Small intestine (tissue), 16 donors: ENCODE measurements at places on chromosomes 7 and 10.

- DNase-seq: no peak
Observed at GRCh38 chr7:129169686-129170440, 18.6 kb upstream of the SMO start.

GRCh38 chr10:16436367-16436757, 448 bp upstream of the PTER start:
- DNase-seq: no peak

- DNase-seq: no peak
Observed at GRCh38 chr7:21106296-21106732, 319.6 kb upstream of the SP8 start.

DNA sequence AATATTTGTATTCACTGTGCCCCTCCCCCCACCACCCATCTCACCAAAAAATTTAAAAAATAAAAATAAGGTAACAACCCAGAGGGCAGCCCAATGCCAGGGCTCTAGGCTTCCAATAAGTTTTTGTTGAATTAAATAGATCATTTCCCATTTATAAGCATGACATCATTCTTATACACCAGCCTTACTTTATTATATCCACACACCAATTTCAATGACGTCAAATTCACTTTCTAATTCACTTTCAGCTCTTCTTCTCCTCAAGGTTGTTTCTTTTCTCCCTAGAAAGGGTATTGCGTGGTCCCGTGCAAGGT, 1.2 kb upstream of the DKK1 start:
- DNase-seq: no peak

DNA sequence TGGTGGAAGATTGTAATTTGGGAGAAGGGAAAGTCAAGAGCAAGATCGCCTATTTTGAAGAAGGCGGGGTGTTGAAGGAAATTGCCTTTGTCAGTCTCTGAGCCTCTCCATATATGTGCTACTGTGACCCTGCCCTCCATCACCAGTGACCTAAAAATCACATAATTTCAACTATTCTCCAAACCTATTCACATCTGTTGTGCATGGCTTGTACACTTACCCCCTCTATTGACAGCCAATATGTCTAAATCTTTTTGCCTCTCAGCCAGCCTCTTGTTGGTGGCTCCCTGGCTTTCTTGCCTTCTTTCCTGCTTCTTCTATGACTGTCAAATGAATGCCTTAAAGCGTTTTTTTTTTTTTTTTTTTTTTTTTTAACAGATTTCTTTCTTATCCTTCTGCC, 295.6 kb downstream of the AUTS2 start:
- no peak for DNase-seq

DNA sequence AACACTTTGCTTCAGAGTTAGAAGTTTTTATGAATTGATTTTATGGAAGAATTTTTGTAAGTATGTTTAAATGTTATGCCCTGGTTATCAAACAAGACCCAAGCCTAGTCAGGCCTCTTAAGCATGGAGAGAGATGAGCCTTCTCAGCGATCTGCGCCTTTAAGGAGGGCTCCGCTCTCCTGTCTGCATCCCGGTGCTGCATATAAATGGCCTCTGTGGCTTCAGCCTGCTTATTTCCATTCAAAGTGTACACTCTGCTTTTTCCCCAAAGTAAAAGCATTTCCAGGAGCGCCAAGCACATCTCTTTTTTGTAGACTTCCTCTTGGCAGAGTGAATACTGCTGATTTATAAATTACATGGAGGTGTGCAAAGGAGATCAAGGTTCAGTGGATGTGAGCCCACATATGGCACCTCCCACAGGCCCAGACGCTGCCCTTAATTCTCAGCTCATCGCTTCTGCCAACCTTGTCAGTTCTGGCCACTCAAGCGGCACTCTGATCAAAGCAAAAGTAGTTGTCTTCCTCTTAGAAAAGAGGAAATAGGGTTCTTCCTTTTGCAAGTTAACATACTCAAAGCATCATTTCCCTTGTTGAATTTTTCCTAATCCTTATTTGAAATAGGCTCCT, 70.0 kb upstream of the SFMBT2 start:
- no peak for DNase-seq

DNA sequence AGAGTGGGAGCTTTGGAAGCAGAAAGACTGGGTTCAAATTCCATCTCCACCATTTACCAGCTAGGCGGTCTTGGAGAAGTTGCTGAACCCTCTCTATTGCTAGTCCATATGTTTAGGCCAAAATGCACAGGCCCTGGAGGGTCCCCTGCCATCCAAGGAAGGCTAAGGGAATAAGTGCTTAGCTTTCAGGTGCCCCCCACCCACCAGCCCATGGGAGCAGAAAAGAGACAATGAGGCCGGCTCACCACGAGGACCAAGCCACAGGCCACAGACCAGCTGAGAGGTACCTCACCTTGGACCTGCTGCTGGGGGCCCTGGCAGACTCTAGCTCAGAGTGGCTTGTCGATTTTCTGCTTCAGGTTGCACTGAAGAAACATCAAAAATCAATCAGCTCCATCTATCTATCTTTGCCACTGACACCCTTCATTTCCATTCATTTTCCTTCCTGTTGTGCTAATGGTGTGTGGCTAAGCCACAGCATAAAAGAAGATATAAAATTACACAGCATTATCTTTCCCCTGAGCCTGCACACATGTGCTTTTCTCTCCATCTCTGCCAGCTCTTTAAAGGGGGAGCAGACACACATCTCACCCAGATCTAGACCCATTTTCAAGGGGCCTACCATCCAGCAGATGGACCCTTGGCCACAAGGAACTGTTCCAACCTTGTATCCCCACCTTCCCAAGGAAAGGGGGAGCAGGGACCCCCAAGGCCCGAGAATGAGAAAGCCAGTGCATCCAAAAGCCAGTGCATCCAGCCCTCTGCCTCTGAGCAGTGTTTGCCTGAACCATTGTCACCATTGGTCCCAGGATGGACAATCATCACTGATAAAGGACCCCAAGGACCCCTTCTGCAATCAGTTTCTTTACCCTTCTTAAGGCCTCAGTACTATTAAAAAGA, 65.4 kb downstream of the GRID1 start:
- DNase-seq: no peak

DNA sequence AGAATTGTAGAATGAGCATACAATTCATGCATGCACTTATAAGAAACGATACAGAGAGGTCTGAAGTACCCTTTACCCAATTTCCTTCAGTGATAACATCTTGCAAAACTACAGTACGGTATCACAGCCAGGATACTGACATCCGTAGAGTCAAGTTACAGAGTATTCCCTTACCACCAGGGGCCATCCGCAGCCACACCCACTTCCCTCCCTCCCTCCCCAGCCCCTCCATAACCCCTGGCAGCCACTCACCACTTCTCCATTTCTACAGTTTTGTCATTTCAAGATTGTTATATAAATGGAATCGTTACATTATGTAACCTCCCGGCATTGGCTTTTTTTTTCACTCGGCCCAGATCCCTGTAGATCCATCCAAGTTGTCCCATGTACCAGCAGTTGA, 113.6 kb upstream of the RET start:
- DNase-seq: no peak

- no peak for DNase-seq
Observed at GRCh38 chr10:61961278-61961677, 59.8 kb downstream of the ARID5B start.

- no peak for DNase-seq
Observed at GRCh38 chr7:41771717-41772116, 68.8 kb upstream of the INHBA start.

DNA sequence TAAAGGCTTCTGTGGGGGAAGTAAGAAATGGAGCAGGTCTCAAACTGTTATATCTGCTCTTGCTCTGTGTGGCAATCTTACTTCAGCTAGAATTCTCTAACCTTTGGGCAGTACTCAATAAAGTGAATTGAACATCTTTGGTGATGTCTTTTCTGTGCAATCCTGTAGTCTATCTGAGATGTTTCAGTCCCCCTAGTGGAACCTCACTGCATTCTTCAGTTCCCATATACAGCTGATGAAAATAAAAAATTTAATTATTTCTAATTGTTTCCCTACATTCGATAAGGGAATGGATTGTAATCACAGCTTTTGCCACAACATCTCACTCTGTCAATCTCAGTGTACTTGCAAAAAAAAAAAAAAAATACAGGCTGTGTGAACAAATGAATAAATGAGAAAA, 522.6 kb downstream of the DNAJB9 start:
- DNase-seq: no peak

- DNase-seq: no peak
Observed at GRCh38 chr10:79930751-79931150, 18.2 kb downstream of the SFTPD start.

DNA sequence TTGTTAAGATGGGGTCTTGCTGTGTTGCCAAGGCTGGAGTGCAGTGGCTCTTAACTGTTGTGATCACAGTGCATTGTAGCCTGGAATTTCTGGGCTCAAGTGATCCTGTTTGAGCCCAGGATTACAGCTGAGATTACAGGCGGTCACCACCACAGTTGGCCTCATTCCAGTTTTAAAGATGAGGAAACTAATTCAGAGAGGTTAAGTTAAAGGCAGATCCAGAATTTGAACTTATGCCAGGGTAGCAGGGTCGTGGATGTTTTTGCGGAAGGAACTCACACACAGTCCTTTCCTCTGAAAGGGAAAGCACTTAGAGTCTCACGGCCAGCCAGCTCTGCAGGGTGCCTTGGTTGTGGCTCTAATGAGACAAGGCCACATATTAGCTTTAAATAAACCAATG, 84.7 kb downstream of the MMRN2 start:
- DNase-seq: no peak

- DNase-seq: no peak
Observed at GRCh38 chr7:37424995-37425394, 23.7 kb downstream of the ELMO1 start.

DNA sequence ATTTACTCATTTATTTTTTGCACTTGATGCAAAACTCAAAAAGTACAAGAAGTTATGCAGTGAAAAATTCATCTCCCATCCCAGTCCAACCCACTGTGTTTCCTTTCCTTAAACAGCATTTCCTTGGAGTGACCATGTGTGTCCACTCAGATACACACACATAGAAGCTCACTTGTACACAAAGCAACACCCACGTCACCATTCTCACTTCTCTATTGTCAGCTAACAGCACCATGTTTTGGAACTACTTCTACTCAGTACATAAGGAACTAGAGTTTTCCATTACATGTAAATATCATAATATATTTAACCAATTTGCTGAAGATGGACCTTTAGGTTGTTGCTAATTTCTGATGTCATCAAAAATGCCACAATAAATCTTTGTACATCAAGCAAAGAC, 167.6 kb downstream of the GRID1 start:
- DNase-seq: no peak

- no peak for DNase-seq
Observed at GRCh38 chr7:159144758-159145489, at the start of gene VIPR2. TSS of gene VIPR2 (minus strand) at chr7:159144867. CDS start at chr7:159144771, 96 bp downstream.

- DNase-seq: no peak
Observed at GRCh38 chr10:44818701-44819127, 92.4 kb upstream of the TMEM72 start.

DNA sequence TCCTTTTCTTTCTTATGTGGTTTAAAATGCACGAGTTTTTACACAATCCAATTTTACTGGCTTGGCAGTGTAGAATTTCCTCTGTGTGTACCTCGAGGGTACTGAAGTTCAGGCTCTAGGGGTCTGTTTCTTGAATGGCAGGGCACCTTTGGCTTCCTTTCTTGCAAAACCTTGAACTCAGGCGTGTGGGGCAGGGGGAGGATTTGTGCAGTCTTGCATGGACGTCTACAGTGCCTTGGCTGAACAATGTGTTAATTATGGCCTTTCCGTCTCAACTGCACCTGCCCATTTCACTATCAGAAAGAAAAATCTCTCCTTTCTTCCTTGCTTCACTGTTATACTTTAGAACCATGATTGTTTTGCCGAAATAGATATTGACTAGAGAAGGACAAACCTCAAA, 570.9 kb downstream of the INHBA start:
- no peak for DNase-seq

- peak; percentile 47 for DNase-seq
Observed at GRCh38 chr7:23074443-23075261, 30.9 kb upstream of the KLHL7 start.

GRCh38 chr10:94549221-94549620, 3.6 kb downstream of the HELLS start:
- no peak for DNase-seq

DNA sequence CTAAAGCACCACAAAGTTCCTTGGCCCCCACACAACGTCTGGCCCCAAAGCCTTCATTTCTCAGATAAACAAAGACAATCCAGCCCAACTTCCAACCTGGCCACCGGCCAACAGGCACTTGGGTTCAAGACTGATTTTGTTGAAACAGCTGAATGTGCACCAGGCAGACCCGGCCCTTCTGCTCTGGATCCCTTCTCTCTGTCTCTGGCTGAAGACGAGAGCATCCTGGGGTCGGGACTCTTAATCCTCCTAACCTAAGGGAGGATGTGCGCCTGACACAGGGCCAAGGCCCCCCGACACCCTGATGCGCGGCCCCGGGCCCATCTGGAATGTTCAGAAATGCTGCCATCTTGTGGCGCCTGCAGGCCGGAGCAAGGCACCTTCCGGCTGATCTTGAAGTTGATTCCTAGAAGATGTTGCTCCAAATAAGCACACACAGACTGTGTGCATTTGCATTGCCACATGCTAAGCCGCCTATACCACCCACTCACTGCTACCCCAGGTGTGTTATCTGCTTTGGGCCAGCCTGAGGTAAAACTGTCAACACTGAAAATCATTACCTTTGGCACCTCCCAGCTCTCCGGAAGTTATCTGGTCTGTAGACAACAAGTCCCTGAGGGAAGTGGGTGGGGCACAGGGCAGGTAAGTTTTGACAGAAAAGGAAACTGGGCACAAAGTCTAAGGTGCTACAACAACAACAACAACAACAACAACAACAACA, 98.4 kb upstream of the HABP2 start:
- peak; percentile 76 for DNase-seq

DNA sequence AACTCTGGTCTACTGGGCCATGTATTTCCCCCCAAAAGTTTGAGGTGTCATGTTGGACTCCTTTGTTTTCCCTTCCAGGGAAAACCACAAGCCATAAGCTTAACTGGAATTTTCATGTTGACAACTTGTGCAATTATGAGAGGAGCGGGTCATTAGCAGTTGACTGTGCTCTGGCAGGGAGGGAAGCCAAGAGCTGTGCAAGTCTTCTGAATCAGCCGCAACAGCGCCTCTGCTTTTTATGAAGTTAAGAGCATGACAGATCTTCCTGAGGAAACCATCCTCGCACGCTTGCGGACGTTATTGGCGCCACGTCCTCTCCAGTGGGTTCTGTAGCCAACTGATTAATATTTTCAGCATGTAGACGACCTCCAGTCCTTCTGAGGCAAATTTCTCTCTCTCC, 148.7 kb upstream of the MKI67 start:
- DNase-seq: no peak

- no peak for DNase-seq
Observed at GRCh38 chr7:83793558-83793957, 144.6 kb upstream of the SEMA3E start.

- DNase-seq: peak; percentile 74
Observed at GRCh38 chr7:114026486-114027089, 107.8 kb upstream of the PPP1R3A start.

GRCh38 chr7:116863936-116864500, 1.6 kb downstream of the CAPZA2 start:
- no peak for DNase-seq

- peak; percentile 15 for DNase-seq
Observed at GRCh38 chr7:139044813-139045794, 9.3 kb upstream of the ZC3HAV1L start.
